ENCODE measurements at places on chromosomes 16 and 17. TPM values are rescaled to one million over a fixed set of nuclear protein-coding genes. Genes with fewer than 3 reads are reported as not detected.

DNA sequence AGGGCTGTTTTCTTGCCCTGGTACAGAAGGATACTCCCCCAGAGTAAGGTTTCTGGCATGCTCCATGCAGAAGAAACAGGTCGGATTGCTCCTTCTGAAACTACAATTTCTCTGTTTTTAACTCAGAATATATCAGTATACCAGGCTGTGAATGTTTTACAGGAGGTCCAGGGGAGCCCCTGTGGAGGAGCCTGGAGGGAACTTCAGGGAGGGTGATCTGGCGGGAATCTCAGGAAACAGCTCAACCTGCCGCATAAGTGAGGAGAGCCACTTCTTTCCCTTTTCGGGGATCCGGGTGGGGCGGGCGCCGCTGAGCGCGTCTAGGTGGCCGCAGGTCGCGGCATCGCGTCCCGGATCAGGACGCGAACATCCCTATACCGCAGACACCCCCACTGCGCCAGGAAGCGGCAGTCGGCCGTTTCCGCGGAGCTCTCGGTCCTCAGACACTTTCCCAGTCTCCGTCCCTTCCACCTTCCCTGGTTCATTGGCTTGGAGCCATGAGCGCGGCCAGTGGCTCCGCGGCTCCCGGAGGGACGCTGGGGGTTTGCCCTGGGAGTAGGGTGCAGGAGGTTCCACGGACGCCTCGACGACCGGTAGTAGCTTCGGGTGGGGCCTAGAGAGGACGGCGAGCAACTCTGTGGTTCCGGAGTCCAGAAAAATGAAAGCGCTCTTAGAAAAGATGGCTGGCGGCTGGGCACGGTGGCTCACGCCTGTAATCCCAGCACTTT is 3.1 kb upstream of the ZNF764 start:
- peak; percentile 53 for DNase-seq

- DNase-seq: no peak
These were observed 20.3 kb upstream of the SLC52A1 start for GRCh38 chr17:5055543-5055942.

GRCh38 chr16:52929478-52930400 is 123.0 kb downstream of the CHD9NB start:
- DNase-seq: no peak

GRCh38 chr17:83175822-83176622 is 96.6 kb downstream of the METRNL start:
- DNase-seq: no peak

DNA sequence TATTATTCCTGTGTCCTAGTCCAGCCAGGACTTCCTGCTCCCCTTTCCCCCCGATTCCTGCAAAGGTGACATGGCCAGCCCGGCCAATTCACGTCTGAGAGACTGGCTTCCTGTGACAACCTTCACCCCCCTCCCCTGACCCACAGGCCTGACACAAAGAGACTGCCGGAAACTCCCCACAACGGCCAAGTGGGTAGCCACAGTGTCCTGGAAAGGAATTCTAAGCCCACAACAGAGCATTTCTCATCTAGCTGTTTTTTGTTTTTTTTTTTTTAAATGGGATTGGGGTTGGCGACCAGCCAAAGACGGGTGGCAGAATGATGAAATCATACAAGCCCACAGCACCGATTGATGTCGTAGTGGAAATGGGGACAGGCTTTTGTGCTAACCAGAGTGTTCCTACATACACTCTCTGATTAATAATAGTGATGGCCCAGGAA is 2.8 kb upstream of the XAF1 start:
- DNase-seq: peak; percentile 92

DNA sequence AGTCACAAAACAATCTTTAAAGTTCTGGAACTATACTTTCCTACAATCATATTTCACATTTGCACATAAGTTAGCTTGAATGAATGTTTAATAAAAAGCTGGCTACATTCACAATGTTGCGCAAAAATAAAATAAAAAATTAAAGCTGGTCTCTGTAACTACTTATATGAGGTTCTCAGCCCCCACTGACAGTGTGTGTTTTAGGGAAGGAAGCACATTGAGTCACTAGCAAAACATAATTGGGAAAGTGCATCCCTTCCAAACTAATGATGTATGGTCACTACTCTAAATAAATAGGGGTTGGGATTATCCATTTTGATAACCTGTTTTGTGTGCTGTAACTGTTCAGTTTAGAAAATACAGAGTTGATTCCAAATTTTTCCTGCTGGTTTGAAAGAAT is 251.9 kb downstream of the IRX3 start:
- peak; percentile 11 for DNase-seq

DNA sequence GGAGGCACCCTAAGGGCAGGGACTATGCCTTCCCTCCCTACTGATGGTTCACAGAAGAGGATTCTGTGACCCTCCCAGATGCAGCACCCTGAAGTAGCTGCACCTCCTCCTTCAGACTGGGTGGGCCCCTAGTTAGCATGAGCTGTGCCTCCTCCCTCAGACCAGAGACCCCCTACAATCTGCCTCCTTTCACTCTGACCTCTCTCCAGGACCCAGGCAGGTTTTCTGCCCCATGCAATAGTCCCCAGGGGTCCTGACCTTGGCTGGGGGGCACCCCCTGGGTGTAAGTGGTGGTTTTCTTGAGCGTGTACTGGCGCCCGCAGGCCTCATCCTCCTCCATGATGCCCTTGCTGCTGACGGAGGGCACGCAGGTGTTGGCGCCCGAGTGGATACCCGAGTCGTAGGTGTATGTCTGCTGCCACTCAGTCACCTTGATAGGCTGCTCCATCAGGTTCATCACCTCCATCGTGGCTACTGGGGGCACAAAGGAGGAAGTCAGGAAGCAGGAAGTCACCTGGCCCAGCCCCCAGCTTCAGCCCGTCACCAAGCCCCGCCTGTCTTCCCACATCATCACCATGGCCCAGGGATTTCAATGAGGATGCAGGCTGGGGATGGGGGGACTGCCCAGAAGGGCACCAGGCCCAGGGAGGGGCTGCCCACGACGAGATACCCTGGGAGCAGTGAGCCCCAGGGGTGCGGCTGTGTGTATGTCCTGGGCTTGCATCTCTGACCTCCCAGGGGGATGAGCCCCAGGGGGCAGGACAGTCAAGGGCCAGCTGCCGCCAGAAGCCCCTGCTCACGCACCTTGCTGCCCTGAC is 14.9 kb downstream of the JUP start:
- DNase-seq: no peak

- no peak for DNase-seq
These were observed 5.4 kb downstream of the SLC47A1 start for GRCh38 chr17:19539040-19539399.

GRCh38 chr17:75288770-75289114 is 491 bp downstream of the SLC25A19 start:
- no peak for DNase-seq

- DNase-seq: no peak
These were observed 315.1 kb upstream of the EEF2KMT start for GRCh38 chr16:5412731-5413130.

- DNase-seq: no peak
These were observed 92.6 kb upstream of the CBX4 start for GRCh38 chr17:79931817-79932309.

DNA sequence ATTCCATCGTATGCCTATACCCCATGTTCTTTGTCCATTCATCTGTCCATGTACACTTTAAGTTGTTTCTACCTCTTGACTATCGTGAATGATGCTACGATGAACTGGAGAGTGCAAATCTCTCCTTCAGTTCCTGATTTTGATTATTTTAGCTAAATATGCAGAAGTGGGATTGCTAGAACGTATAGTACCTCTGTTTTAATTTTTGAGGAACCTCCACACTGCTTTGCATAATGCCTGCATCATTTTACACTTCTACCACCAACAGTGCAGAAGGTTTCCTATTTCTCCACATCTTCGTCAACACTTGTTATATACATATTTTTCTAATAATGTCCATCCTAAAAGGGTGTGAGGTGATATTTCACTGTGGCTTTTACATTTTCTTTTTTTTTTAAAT is 43.9 kb downstream of the SDR42E1 start:
- no peak for DNase-seq

DNA sequence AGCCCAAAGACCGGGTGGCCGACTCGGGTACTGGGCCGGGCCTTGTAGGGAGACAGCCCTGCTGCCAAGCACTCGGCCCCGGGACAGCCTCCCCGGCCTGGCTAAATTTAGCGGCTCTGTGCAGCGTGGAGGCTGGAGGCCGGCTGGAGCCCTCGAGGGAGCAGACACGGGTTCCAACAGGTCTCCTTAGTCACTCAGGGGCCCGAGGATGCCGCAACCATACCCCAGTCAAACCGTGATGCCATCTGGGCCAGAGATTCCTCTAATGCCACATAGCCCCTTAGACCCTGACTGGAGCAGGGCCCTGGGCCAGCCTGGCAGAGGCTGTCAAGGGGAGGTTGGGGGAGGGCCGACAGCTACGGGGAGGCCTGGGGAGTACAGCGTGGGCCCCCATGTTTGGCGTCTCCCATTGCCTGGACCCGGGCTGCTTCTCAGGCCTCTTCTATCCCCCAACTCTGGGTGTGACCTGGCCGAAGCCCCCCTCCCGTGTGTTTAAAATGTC is 2.9 kb upstream of the P2RX1 start:
- no peak for DNase-seq

DNA sequence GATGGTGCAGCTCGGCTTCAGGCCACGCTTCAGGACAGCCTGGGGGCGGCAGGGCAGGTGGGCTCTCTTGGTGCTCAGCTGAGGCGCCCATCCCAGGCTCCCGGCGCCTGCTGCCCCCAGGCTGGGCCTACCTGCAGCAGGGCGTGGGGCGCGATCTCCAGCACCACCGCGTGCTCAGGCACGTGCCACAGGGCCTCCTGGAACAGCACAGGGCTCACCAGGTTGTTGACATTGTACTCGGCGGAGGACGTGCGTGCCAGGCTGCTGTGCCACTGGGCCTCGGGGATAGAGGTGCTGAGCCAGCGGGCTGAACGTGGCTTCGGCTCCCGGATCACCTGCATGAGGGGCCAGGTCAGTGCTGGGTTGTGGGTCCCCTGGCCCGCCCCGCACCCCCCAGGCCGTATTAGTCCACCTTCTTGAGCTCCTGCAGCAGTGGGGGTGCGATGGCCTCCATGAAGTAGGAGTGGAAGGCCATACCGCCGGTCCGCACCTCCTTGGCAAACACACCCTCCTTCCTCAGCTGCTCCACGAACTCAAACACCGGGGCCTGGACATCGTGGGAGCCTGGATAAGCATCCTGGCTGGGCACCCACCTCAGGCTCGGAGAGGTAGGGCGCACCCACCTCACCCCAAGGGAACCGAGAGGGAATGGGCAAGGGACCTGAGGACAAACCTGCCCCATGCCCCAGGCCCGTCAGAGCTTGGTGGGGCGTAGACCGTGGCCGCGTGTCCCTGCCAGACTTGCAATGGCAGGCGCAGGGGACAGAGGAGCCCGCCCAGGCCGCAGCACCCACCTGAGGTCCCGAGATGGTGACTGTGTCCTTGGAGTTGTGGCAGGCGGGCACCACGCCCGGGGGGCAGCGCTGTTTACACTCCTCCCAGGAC is 9.0 kb downstream of the FASN start:
- DNase-seq: no peak

DNA sequence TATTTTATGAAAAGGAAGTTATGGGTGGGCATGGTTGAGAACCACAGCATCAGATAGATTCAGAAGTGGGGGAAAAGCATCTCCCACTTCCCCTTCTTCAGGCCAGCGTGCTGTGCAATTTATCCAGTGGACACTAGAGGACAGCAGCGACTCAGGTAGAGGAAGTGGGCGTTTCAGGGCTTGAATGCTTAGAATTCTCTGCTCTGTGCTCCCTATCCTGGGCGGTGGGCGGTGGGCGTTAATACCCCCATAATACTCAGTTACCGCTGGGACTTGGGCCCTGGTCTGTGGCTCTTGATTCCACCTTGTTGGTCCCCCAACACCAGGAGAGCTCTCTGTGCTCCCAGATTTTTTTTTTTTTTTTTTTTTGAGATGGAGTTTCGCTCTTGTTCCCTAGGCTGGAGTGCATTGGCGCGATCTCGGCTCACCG is 3.7 kb upstream of the LYZL6 start:
- DNase-seq: peak; percentile 70

Gene TNP2
- total RNA-seq: not detected

Gene WNT3
- total RNA-seq: 0.85 TPM

Gene PMP22
- total RNA-seq: 32.2 TPM

Gene C17orf78
- not detected for total RNA-seq
